ENCODE measurements at places on chromosomes 16 and 17.

DNA sequence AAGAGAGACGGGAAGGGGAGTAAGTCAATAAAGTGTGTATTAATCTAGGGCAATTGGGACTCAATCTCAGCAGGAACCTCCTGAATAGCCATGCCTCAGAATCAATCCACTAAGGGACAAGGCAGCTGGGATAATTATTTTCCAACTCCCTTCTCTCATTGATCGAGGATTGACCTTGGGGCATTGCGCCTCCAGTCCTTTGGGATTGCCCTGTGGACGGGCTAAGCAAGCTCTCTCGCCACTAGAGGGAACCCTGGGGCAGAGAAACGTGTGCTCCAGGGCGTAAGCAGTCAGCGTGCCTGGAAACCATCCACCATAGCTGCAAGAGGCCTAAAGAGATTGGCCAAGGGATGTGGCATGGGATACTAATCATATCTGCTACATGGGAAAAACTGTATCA is 53.9 kb upstream of the ERCC4 start:
- DNase-seq = peak; percentile 30

DNA sequence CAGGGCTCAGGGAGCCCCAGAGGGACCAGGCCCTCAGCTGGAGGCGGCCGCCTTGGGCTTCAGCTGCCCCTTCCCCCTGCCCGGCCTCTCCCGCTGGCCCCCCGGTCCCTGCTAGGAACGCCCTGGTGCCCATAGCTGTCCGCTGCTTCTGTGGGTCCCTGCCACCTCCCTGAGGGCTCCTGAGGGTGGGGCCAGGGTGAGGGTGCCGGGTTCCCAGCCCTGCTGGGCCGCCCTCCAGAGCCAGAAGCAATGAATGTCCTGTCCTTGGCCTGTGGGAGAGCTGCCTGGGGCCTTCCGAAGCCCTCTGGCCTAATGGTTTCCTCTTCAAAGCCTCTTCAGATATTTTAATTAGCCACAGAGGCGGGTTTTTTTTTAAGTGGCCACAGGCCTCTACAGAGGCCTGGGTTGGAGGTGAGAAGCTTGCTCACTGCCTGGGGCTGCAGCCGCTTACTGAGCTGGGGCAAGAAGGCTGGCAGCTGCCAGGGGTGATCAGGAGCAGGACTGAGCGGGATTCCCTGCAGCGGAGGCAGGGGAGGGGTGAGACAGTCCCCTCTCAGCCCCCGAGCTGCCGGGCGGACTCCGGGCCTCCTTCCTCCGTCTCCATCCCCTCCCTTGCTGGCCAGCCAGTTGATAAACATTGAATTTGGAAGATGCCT is 9.9 kb downstream of the CENPX start:
- DNase-seq = no peak

DNA sequence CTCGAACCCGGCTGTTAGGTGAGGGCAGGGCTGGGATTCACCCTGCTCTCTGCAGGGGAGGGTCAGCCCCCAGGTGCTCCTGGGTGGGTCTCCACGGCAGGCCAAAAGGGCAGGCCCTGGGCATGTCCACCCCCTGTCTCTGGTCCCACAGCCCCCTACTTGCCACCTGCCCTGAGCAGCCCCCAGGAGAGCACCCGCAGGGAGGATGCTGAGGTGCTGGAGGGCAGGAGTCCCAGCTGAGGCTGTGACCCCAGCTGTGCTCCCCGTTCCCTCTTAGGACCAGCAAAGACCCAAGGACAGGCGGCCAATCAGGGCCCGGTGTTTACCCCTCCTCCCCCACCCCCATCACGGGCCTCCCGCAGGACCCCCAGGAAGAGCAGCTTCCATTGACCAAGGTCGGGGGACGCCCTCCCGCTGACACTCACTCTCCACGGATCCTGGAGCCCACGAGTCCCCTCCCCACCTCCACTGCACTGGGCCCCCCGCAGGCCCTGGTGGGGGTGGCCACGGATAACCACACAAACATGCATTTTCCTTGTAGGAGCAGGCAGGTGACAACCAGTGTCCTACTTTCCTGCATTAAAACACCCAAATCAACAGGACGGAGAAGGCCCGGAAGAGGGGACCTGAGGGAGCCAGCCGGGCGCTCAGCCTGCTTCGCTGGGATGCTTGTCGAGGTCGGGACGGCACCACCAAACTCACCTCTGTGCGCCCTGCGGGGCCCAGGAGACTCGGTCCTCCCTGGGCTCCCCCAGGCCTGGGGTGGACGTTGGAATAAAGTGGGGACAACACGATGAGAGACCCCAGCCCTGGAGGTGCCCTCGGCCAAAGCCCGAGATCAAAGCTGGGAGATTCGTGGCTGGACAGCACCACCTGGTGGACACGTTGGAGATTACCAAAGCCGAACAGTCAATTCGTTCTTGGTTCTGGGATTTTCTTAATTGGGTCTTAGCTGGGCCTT is 22.5 kb upstream of the ENPP7 start:
- DNase-seq = peak; percentile 47

GRCh38 chr17:81341516-81342268 is 46.6 kb upstream of the SLC38A10 start:
- DNase-seq = no peak

DNA sequence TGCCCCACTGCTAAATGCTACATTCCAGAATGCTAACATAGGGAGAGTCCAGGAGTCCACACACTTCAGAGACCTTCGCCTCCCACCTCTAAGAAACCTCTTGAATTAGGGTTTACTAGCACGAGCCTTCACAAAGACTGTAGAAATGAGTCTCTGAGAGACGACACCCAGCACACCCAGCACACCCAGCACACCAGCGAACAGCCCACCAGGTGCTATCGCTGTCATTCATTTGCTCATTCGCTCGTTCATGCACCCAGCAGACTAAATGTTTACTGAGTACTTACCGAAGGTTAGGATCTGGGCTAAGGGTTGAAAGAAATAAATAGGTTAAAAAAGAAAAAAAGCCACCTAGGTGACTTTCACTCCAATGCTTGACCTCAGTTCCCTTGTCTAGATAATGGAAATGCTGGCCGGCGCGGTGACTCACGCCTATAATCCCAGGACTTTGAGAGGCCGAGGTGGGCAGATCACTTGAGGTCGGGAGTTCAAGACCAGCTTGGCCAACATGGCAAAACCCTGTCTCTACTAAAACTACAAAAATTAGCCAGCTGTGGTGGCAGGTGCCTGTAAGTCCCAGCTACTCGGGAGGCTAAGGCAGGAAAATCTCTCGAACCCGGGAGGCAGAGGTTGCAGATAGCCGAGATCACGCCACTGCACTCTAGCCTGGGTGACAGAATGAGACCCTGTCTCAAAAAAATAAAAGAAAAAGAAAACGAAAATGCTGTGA is 100.8 kb downstream of the ADCY9 start:
- no peak for DNase-seq

GRCh38 chr17:62321451-62321850 is 58.9 kb upstream of the EFCAB3 start:
- no peak for DNase-seq

GRCh38 chr17:38420518-38420917 is 7.7 kb upstream of the ARHGAP23 start:
- DNase-seq = no peak

- DNase-seq = no peak
These were observed 15.7 kb downstream of the GJD3 start for GRCh38 chr17:40348562-40349476.

DNA sequence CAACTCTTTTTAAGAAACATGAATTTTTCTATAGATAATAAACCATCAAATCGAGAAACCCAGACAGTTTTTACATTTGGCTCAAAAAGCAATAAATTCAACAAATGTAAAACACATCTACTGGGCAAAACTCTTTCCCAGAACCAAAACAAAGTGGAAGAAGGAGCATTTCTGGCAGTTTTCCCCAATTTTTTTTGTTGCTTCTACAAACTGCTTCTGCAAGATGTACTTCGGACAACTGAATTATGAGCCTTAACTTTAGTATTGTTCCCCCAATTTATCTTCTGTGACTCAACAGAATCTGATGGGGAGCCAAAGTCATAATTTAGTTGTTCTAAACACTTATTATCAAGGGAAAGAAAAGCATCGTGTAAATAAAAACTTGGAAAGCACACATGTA is 1047.2 kb downstream of the CDH11 start:
- no peak for DNase-seq

GRCh38 chr16:4016658-4017057 is 99.6 kb downstream of the ADCY9 start:
- no peak for DNase-seq

DNA sequence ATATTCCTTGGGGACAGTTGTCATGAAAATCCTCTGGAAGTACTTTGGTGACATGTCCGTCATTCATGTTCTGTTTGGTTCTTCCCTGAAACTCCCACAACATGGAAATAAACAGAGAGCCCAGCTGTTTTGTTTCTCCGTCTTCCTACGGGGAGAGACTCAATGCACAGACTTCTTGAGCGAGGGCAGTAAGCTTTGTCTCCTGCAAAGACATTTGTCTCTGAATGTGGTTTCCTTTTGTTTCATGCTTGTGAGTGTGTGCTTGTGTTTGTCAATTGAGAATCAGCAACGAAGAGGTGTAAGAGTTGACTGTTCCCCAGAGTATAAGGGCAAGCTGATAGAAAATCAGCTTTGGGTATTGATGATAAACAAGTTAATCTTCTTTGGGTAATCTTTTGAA is 643.0 kb upstream of the RBFOX1 start:
- no peak for DNase-seq

DNA sequence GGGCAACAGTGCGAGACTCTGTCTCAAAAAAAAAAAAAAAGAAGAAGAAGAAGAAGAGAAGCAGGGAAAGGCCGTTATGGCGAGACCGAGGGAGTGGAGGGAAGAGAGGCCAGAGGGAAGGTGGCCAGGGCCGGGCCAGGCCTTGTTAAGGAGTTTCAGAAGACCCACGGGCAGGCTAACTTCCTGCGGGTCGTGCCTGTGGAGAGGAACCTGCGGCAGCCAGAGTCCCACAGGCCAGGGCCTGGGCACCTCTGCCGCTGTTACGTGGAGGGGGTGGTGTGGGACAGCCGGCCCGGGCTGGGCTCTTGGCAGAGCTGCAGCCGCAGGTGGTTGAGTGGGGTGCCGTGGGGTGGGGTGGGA is 5.4 kb downstream of the WDR81 start:
- no peak for DNase-seq

DNA sequence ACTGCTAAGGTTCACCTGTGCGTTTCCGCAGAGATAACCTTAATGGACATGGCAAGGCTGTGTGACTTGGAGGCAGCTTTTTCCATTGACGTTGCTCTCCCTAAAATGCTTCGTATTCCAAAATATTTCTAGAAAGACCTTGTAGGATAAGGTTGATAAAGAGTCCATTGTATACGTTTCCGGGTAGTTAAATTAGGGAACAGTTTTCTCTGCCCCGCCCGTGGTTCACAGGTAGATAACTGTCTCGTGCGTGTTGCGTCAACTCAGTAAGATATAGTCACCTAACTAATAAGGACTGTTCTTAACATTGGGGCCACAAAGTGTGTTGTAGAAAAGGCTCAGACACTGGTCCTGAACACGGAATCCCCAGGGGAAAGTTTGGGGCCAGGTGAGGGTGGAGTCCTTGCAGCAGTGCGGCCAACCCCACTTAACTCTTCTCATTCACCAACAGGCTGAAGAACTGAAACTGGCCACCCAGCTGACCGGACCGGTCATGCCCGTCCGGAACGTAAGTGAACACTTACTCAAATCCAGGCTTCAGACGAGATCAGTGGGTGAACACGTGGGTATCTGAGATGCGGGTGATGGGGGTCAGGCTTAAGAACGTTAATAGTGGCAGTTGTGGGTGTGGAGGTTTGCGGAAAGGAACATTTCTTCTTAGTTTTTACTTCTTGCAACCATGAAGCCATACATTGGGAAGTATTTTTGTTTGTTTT is 1.6 kb downstream of the RPL13 start:
- DNase-seq = no peak

DNA sequence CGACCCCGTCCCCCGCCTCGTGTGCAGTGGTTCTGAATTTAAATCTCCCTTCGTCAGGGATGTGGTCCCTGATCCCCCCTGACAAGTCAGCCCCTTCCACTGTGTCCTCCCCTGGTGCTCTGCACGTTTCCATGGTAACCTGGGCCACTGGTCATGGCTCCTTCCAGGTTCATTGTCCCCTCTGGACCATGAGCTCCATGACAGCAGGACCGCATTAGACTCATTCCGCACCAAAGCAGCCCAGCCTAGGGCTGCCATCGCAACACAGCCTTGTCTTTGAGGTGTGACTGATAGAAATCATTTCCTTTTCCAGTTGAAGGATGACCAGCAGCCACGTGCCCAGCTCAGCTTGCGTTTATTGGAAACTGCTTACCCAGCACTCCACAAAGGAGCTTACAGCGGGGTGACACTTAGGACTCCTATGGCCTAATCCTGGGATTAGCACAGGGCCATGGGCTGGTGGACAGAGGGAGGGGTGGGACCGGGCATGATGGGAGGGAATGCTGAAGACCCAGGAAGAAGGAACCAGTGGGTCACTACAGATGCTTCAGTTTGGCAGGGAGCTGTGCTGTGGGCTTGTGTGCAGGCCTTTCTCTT is 7.6 kb downstream of the RCVRN start:
- no peak for DNase-seq

GRCh38 chr17:11284811-11285210 is 43.8 kb downstream of the SHISA6 start:
- no peak for DNase-seq
